ENCODE measurements at places on chromosomes 1 and 21.
A peak's percentile ranks its signal among the peaks of the same experiment; 100 is the strongest.

- no peak for DNase-seq
Observed at GRCh38 chr1:37125295-37125694, 91.0 kb upstream of the GRIK3 start.

DNA sequence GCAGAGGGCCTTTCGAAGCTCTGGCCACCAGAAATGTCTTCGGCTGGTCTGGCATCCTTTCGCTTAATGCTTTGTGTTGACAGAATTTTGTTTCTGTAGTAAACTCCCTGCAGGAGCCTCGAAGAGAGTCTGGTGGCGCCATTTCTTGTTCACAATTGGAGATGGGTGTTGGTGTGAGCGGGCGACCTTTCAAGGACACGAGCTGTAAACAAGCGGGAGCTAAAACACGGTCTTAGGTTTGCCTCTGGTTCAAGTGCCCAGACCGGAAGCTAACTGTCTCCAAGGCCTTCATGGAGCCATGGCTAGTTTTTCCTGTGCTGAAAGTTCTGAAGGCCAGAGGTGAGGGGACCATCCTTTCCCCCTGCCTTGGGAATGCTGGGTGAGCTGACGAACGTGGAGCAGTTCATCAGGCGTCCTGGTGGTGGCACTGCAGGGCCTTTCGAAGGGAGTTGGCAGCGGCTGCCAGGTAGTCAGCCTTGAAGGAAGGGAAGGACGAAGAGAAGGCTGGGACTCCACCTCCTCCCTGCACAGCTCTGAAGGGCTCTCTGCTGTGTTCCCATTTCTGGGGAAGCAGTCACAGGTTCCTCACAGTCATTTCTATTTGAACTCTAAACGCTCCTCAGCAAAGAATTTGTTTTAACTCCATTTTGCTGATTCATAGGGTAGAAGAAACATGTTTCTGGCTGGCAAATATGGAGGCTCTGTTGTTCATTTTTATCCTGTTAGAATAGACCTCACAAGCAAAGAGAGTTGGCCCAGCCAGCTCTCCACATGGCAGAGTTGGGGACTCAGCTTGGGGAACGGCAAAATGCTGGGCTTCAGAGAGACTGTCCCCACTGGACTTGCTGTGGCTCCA is 35.2 kb downstream of the URB2 start:
- DNase-seq, result peak; percentile 61

DNA sequence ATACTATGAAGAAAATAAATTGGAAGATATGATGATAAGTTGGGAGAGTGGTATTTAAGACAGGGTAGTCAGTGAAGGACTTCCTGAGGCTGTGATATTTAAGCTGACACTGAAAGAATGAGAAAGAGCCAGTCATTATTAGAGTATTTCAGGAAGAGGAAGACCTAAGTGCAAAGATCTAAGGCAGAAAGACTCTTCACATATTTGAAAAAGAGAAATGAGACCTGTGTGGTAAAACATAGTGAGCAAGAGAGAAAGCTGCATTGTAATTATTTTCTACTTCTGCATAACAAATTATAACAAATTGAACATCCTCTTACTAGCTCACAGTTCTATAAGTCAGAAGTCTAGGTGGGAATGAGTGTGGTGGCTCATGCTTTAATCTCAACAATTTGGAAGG is 34.6 kb upstream of the DOCK7 start:
- DNase-seq, result no peak

DNA sequence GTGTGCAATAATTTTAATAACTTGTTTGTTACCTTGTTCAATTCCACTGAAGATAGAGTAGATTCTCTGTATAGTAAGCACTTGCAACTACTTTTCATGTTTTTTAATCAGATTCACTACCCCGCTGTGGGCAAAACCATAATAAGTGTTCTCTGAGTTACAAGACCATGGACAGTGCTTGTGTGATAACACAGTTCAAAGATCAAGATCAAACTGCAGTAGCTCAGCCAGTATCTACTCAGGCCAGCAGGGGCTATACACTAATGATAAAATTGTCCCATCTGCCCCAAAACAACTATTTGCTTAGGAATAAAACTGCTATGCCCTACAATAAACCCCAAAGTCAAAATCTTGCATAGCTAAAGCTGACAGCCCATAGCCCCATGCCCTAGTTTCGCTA is 129.6 kb downstream of the LRRC7 start:
- DNase-seq, result no peak

- DNase-seq, result no peak
Observed at GRCh38 chr1:19036813-19037605, 80.5 kb upstream of the IFFO2 start.

DNA sequence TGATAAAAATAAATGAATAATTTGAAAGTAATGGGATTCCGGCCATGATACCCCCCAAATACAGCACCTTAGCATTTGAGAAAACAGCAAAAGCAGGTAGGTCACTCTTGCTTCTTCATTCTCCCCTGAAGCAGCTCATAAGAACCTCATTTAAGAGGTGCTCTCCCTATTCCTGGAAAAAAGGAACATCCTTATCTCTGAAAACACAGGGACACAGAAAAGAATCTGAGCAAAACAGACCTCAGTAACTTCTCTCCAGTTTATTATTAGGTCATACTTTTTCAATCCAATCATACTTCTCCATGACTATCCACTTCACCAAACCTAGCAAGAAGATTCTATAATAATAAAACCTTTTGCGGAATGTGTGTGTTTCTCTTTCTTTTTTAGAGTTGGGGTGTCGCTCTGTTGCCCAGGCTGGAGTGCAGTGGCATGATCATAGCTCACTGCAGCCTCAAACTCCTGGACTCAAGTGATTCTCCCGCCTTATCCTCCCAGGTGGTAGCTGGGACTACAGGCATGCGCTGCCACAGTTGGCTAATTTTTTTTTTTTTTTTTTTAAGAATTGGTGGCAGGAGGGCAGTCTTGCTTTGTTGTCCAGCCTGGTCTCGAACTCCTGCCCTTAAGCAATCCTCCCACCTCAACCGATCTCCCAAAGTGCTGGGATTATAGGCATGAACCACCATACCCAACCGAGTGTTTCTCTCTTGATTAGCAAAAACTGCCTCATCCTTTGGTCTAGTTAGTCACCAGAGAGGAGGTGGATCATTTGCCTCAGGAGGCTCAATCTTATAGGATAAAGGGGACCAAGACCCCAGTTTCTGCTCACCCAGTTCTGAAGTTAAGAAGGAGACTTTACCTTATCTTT is 10.6 kb upstream of the TRIM33 start:
- DNase-seq, result no peak

GRCh38 chr1:100077531-100077930 is 55.2 kb downstream of the SASS6 start:
- DNase-seq, result no peak

- DNase-seq, result no peak
Observed at GRCh38 chr1:196193896-196194559, 414.2 kb downstream of the KCNT2 start.

DNA sequence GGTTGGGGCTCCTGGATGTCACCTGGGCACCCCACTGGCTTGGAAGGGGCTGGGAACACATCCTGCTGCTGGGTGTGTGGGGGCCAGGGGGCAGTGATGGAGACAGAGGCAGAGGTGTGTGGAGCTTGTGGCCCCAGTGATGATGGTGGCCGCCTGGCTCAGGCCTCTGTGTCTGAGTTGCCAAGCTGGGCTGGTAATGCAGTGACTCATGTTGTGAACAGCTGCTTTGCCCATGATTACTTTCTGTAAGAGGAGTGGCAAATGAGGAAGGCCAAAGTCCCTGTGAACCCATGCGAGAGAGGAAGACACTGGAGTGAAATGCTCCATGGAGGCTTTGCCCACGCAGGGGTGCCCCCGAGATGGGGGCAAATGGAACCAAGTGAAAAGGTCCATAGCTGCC is 86.8 kb downstream of the KCNJ6 start:
- no peak for DNase-seq

GRCh38 chr1:10694274-10694632 is 102.2 kb downstream of the CASZ1 start:
- peak; percentile 44 for DNase-seq

- no peak for DNase-seq
Observed at GRCh38 chr1:113608399-113608798, 150.9 kb downstream of the PHTF1 start.
